Stimulated activated CD8-positive, alpha-beta memory T cell treated with anti-CD3 and anti-CD28 coated beads, Interleukin-2, amount 100 ng/mL, for 1 hour (primary cell): ENCODE measurements at places on chromosomes 1 and 21.

DNA sequence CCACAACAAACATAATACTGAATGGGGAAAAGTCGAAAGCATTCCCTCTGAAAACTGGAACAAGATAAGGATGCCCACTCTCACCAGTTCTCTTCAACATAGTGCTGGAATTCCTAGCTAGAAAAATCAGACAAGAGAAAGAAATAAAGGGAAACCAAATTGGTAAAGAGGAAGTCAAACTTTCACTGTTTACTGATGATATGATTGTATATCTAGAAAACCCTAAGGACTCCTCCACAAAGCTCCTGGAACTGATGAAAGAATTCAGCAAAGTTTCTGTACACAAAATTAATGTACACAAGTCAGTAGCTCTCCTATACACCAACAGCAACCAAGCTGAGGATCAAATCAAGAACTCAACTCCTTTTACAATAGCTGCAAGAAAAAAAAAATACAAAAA is 6.9 kb upstream of the F13B start:
- DNase-seq = no peak

DNA sequence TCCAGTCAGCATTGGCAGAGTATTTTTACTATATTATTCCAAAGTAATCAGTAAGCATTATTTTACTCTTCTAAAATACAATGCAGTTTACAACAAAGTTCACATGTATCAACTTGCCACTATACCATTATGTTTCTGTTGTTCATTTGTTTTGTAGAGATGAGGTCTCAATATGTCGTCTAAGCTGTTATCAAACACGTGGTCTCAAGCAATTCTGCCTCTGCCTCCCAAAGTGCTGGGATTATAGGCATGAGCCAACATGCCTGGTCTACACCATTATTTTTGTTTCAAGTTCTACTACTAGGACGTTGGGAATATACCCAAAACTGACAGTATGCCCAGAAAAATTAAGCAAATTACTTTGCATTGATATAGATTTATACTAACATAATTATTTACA is 19.8 kb downstream of the FAF1 start:
- no peak for DNase-seq

GRCh38 chr1:4062992-4063391 is 162.9 kb upstream of the C1orf174 start:
- no peak for DNase-seq

GRCh38 chr1:166974647-166975345 is 544 bp downstream of the ILDR2 start:
- DNase-seq = no peak

- DNase-seq = no peak
These were observed 102.2 kb downstream of the RGL1 start for GRCh38 chr1:183907070-183907469.

DNA sequence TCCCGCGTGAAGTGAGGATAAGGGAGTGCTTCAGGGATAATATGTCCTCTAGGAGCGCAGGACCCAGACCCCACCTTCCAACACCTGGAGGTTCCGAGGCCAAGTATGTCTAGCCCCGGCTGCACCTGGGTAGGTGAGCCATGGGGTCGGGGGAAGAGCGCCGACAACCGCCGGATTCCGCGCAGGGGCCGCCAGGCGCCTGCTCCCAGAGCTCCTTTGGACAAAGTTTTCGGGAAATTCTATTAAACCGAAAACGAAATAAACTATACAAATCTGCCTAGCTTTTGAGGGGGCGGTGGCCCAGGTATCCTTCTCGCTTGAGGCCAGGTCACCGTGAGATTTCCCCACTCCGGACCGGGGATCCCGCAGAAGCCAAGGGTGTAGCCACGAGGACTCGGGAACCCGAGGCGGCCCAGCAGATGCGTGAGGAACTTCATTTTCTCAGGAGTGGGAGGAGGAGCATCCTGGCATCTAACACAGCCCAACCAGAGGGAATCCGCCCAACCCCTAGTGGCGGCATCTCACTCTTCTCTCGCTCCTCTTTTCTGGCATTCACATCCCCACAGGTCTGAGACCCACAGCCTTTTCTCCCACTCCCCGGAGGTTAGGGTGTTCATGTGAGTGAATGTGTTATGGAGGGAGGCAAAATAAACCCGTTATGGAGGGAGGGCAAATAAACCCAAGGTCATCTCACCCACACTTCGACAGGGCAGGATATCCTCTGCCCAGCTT is 2.3 kb upstream of the DMRTA2 start:
- DNase-seq = no peak

GRCh38 chr1:37267111-37267835 is 207.1 kb upstream of the ZC3H12A start:
- DNase-seq = no peak

- DNase-seq = no peak
These were observed 23.9 kb upstream of the ZZZ3 start for GRCh38 chr1:77706321-77706720.

DNA sequence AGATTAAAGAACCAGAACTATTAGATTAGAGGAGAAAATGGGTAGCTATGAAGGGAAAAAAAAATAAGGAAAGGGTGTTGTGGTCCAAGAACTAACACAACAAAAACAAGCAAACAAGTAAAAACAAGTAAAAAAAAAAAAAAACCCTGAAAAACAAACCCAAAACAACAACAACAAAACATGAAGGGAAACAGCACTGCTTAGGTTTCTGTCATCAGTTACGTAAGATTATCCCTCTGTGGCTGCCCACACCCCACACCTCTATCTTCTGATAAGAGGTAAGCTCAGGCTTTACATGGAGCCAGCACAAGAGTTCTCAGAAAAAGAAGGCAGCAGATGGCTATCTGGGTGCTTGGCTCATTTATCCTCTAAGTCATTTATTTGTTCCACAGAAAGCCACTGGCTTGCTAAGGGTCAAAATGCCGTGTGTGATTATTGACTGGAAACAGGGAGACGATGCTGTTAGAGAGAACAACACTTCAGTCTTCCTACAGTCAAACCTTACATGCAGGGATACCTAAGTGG is 57.5 kb downstream of the KIAA0319L start:
- no peak for DNase-seq

- DNase-seq = no peak
These were observed 265.2 kb downstream of the ATG4C start for GRCh38 chr1:63049135-63049534.

DNA sequence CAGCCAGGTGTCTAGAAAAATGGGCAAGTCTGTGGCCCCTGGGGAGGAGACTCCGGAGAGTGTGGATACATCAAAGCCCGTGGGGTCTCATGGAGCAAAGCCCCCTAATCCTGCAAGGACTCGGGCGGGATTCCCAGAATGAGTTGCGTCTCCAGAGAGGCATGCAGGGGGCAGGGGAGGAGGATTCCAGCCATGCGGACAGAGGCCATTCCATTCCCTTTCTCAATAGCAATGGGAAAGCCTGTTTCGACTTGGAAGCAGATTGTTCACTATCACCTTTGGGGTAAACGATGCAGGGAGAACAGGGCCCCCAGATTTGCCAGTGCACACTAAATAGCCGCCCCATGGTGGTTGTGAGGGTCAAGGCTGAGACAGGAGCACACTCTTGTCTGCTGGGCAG is 15.4 kb upstream of the PRDM15 start:
- DNase-seq = no peak
